ENCODE measurements at places on chromosomes 2 and 18.

DNA sequence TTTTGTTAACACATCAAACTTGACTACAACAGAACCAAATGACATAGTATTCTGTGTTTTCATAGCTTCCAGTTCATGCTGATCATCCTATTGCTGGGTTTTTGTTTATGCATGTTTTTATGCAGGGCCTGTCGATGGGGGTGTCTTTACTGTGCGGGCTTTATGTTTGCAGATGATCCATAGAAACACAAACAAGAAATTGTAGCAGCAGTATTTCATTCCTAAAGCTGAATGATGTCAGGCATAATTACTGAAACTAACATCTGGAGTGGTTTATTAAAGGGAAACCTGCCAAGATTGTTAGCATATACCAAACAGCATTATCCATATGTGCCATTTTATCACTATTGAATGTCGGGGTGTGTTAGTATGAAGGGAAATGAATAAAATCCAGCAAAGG, 129.7 kb downstream of the PTPRM start:
- no peak for DNase-seq

GRCh38 chr18:55781481-55781957, 193.5 kb upstream of the TCF4 start:
- no peak for DNase-seq

DNA sequence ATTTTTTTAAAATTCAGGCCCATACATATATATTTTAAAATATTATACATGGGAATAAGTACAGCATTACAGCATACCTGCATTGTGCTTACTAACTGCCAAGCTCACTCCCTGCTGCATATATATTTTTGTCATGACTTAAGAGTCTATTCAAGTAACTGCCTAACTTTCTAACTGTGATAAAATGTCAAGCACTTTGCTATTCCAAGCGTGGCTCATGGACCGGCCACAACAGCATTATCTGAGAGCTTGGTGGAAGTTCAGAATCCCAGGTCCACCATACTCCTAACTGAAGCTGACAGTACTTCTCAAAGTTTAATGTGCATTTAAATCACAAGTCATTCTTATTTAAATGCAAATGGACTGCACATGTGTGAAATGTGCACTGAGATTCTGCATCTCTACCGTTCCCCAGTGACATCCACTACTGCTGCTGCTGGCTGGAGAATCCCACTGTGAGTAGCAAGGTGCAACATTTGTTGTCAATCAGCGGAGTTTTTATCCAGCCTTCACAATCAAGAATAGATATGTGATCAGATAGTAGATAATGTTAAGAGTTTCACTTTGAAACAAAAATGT, 79.1 kb downstream of the DYM start:
- no peak for DNase-seq

DNA sequence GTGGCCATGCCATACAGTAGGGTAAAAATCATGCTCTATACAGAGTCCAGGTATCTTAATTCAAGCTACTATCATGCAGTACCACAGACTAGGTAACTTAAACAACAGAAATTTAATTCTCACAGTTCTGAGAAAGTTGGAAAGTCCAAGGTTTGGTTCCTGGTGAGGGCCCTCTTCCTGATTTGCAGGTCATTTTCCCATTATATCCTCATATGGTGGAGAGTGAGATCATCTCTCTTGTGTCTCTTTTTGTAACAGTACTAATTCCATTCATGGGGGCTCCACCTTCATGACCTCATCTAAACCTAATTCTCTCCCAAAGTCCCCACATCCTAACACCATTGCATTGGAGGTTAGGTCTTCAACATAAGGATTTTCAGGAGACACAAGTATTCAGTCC, 335.0 kb upstream of the ACVR2A start:
- DNase-seq: no peak

DNA sequence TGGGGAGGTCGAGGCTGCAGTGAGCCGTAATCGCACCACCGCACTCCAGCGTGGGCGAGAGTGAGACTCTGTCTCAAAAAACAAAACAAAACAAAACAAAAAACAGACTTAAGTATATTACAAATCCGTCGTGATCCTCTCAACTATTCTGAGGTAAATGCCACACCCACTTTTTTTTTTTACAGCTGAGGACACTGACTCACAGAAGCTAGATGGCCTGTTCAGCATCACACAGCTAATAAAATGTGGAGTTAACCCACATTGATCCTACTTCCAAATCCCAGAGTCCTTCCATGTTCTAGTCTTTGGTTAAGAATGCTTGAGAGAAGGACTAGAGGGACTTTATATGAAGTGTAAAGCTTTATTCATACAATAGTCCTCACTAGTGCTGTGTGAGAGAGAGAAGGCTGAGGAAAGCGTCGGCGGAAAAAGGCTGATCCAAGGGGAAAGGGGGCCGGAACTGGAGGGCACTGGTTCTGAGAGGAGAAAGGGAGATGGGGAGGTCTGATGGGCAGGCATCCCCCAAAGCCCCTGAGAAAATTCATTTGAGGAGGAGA, 627 bp downstream of the RNF25 start:
- no peak for DNase-seq

DNA sequence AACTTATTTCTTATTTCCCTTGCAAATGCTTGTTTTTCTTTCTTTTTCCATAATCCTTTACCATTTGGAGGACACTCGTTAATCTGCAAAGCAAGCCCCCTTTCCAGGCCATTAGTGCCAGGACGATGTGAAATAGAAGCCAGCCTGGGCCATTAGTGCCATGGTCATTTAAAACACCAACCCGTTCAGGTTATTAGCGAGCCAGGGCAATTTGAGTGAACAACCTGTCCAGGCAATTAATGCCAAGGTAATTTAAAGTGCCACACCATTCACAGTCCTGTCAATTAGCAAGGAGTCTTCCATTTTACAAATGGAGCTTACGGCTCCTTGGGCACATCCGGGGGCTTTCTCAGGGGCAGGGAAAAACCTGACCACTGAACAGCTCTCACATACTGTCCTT, 370.6 kb downstream of the HRH4 start:
- no peak for DNase-seq

- DNase-seq: no peak
These were observed 14.1 kb downstream of the MEMO1 start for GRCh38 chr2:31996571-31997150.

DNA sequence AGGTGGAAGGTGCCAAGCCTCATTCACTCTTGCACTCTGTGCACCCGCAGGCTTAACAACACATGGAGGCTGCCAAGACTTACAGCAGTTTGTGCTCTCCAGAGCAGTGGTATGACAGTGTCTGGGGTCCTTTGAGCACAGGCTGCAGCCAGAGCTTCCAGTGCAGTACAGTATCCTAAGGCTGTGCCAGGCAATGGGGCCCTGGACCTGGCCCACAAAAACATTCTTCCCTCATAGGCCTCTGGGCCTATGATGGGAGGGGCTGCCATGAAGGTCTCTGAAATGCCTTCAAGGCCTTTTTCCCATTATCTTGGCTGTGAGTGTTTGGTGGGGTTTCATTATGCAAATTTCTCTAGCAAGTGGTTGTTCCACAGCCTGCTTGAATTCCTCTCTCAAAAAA, 74.8 kb downstream of the MAP2 start:
- no peak for DNase-seq

- DNase-seq: no peak
These were observed 186.4 kb upstream of the FAM98A start for GRCh38 chr2:33785201-33786106.

DNA sequence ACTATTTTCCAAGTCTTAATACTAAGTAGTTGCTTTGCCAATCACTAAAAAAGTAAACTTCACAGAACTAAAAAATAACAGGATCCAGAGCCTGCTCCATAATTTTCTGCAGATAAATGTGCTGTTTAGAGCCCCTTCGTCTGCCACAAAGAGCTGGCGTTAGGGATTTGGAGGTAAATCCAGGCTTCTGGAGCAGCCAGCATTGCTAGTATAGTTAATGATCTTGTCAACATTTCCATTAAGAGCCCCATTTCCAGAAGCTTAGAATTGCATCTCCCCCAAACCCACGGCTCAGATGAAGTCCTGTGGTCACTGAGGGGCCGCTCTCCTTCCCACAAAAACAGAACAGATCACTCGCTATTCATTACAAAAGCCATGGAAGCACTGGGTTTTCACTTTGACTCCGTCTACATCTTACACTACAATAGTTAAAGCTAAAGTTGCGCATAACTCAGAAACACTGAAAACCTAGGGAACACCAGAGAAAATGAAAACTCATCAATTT, 41.9 kb downstream of the ZNF516 start:
- DNase-seq: no peak

GRCh38 chr18:72444798-72445155, 99.4 kb downstream of the CBLN2 start:
- no peak for DNase-seq

GRCh38 chr18:58255701-58256311, 211.8 kb downstream of the NEDD4L start:
- DNase-seq: no peak

DNA sequence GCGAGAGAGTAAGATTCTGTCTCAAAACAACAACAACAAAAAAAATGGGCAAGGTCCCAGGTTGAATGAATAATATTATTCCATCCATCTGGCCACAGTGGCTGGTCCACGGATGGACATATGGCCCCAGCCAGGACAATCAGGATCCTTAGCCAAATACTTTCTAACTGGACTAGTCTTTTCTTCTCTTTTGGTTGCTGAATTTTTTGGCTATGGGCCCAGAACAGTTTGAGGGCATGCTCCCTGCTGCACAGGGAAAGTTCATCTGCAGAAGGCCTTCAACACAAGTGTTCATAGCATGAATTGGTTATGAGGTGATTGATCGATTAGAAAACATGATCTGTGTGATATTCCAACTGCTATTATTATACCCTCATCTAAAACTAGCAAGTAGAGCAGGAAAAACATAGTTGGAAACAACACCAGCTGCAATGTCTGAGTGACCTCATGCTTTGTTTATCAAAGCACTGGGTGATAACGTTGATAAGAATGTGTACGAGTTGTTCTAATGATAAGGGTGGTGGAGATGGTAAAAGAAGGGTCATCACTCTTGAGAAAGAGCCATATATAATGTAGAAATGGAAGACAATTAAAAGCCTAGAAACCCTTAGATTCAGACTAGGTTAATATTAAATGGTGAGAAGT, 47.8 kb upstream of the RNF103 start:
- DNase-seq: no peak

GRCh38 chr2:144071461-144071860, 448.5 kb downstream of the ZEB2 start:
- DNase-seq: no peak

GRCh38 chr2:1611886-1612285, 132.4 kb downstream of the PXDN start:
- DNase-seq: no peak

DNA sequence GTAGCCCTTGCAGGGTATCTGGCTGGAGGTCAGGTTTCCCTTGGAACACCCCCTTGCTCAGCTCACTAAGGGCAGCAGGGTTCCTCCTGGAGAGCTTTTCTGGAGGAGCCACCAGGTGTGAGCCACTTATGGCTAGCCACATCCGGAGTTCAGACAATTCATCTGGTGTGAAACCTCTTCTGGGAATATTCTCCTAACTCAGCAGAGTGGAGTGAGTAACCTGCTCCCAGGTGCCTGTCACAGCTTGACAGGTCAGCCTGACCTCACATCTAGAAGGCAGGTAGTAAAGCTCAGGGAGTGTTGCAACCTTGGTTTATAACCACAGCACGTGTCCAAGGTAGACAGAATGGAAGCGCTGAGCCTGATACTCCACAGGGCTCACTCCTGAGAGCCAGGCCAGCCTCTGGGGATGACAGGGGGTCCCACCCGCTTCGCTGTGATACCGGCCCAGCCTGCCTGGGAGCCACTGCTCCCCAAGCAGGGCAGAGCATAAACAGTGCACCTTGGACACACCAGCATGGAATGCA, 62.6 kb upstream of the TGFA start:
- no peak for DNase-seq

DNA sequence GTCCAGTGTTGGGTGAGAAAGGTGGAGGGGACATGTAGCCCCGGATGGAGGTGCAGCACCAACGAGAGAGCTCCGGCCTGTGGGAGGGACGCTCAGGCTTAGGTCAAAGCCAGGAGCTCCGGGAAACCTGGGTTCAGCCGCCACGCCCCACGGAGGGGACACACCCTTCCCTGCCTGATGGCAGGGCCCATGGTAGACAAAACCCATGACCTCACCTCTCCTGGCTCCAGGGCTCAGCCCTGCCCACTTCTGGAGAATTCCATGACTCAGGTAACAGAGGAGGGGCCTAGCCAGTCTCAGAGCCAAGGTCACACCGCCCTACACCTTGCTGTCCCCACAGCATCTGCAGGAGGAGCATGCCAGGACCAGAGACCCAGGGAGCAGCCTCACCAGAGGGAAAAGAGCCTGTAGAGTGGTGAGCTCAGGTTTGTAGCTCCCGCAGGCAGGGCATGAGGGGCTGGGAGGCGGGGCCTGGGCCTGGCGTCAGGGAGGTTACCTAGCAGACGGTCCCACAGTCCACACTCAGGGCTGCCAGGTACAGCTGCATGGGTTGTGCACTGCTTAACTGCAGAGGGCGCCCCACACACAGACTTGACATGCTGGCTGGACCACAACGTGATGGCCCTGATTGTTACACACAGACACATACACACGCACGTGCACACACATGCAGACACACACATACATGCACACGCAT, 70.8 kb upstream of the SMAD7 start:
- DNase-seq: peak; percentile 85

GRCh38 chr2:174009488-174010223, 44.5 kb upstream of the SP3 start:
- no peak for DNase-seq

DNA sequence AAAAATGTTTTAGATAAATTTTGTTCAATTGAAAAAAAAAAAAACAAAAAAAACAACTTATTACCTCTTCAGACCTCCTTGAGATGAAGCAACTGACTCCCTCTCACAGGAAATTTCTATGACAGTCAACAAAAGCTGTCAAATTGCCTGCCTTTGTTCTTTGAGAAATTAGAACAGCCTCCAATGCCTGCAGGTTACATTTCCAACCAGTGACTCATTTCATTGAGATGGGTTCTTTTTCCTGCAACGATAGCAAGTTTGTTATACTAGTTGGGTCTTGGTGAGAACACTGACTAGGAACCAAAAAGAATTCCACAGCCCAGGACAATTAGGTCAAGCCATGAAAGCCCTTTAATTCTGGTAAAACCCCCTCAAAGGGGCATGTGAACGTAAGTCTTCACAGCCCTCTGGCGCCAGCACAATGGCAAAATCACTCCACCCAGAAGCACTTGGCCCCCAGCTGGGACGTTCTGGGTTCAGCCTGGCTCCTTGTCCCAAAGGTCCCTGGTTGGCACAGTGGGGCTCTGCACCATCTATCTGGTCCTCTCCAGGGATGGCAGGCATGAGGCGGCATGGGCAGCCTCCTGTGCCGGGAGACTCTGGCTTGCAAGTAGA, 87.0 kb downstream of the SPP2 start:
- DNase-seq: no peak

- DNase-seq: no peak
These were observed 34.7 kb downstream of the RBKS start for GRCh38 chr2:27855476-27855875.

Measured in lower lobe of right lung (tissue), 2 donors.